Tibial nerve (tissue), 4 donors: ENCODE measurements at places on chromosomes 16 and 17. TPM values are rescaled to one million over a fixed set of nuclear protein-coding genes. Genes with fewer than 3 reads are reported as not detected.

Gene MYBBP1A
- total RNA-seq: 54.1 TPM

GRCh38 chr17:60390186-60390585, 1.7 kb downstream of the USP32 start:
- peak overlapping the region; percentile 97 for H3K27ac ChIP-seq
- no peak for DNase-seq
- H3K36me3 ChIP-seq: no peaks in the 10 kb centered on the region
- H3K4me3 ChIP-seq: no peak overlapping the region
- H3K27me3 ChIP-seq: no peaks in the 10 kb centered on the region

Gene FSCN2
- total RNA-seq: 4.4 TPM

DNA sequence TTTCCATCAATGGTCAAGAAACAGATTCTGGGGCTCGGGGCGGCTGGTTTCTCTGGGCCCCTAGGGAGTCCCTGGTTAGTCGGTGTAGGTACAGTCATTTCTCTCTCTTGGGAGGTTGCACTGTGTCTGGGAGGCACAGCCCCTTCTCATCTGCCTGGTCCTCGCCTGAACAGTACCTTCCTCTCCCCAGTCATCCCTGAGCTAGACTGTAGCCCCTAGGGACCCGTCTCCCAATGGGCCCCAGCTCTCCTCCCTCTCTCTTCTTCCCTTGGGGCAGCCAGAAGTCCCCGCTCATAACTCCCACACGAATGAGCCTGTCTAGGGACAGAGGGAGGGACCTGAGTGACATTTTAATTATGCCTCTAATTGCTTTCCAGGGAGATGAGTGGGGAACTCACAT, 20.2 kb upstream of the CPSF4L start:
- H3K4me3 ChIP-seq: no peak overlapping the region
- H3K27me3 ChIP-seq: no peaks in the 10 kb centered on the region

GRCh38 chr17:2179615-2180295, 123.8 kb downstream of the SMG6 start:
- H3K4me3 ChIP-seq: no peak overlapping the region
- H3K4me1 ChIP-seq: peaks cover 60% of the 10 kb centered on the region
- DNase-seq: peak; percentile 98
- H3K36me3 ChIP-seq: no peaks in the 10 kb centered on the region
- H3K27me3 ChIP-seq: no peaks in the 10 kb centered on the region

Gene PIK3R6
- total RNA-seq: 2.4 TPM

GRCh38 chr17:57751348-57751971, 6.4 kb upstream of the CCDC182 start:
- H3K27ac ChIP-seq: no peak overlapping the region
- no peaks in the 10 kb centered on the region for H3K36me3 ChIP-seq
- no peaks in the 10 kb centered on the region for H3K4me1 ChIP-seq
- DNase-seq: no peak
- no peaks in the 10 kb centered on the region for H3K27me3 ChIP-seq
- no peak overlapping the region for H3K4me3 ChIP-seq

DNA sequence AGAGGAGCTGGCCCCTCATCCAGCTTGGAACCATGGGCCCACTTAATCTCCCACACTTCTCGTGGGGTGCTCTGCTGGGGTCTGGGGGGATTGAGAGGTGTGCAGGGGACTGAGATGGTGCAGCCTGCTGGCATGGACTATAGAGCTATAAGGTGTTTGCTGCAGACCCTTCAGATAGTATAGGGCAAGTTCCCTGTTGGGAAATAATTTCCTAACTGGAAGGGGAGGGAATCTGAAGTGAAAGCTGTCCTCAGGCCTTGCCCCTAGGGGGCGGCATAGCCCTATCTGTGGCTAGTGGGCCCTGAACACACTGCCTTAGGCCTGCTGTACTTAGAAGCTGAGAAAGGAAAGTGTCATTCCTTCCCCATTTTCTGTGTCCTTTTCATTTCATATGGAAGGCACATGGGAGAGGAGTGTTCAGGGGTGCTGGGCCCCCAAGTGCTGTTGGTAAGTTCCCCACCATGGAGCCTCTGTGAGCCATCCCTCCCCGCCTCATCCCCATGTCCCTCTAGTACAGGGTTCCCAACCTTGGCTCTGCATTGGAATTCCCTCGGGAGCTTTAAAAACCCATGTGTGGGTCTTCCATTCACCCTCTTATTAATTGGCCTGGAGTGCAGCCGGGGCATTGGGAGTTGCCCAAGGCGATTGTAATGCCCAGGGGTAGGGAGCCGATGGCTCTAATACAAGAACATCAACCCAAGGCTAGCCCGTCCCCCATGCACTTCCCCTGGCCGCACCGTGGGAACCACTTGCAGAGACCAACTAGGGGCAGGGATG, 19.7 kb downstream of the GOSR2 start:
- no peak overlapping the region for H3K4me3 ChIP-seq
- H3K27me3 ChIP-seq: no peaks in the 10 kb centered on the region
- peaks cover 29% of the 10 kb centered on the region for H3K36me3 ChIP-seq
- no peak overlapping the region for H3K27ac ChIP-seq
- H3K4me1 ChIP-seq: peaks cover 11% of the 10 kb centered on the region

- no peaks in the 10 kb centered on the region for H3K36me3 ChIP-seq
- DNase-seq: no peak
- H3K27me3 ChIP-seq: no peaks in the 10 kb centered on the region
- peaks cover 32% of the 10 kb centered on the region for H3K4me1 ChIP-seq
These were observed 15.1 kb downstream of the ADCY7 start for GRCh38 chr16:50281391-50282009.

DNA sequence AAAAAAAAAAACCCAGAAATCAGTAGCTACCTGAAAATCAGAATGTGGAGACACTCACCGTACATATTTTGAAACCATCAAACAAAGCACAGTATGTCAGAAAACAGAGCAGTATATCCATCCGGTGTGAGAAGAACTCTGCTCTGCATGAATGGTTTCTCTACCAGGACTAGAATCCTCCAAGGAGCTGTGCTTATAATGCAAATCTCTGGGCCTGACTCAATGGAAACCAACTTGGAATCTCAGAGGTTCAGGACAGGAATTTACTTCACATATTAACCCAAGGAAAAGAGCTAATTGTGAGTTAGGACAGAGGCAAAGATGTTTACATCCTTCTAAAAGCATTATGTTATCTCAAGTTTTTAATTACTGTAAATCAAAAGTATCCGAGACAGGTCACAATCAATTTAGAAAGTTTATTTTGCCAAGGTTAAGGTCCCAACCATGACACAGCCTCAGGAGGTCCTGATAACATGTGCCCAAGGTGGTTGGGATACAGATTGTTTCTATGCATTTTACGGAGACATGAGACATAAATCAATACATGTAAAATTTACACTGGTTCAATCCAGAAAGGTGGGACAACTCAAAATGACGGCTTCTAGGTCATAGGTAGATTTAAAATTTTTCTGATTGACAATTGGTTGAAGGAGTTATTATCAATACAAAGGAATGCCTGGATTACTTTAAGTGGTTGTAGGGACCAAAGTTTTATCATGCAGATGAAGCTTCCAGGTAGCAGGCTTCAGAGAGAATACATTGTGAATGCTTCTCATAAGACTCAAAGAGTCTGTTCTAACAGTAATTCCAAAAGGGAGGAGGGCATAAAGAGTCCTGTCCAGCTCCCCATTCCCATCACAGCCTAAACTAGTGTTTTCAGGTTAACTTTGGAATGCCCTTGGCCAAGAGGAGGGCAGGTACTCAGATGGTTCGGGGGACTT, 164.1 kb downstream of the CDH8 start:
- peaks cover 4% of the 10 kb centered on the region for H3K27me3 ChIP-seq
- no peaks in the 10 kb centered on the region for H3K36me3 ChIP-seq
- H3K4me3 ChIP-seq: no peak overlapping the region

DNA sequence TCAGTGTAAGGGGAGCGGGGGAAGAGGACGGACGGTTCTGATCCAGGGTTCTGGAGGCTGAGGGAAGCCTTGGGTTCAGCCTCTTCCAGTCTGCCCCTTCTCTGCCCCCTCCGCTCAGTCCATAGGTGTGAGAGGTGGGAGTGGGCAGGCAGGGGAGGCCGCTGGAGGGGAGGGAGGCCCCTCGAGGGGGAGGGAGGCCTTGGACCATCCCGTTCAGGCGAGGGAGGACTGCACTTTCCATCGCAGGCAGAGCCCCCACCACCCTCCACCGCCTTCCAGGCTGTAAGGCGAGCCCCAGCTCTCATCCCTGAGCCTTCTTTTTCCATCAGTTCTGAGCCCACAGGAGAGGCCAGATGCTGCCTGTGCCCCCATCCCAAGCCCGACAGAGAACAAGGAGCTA, 4.2 kb upstream of the AXIN1 start:
- H3K4me1 ChIP-seq: peaks cover 5% of the 10 kb centered on the region
- no peak overlapping the region for H3K27ac ChIP-seq
- no peak overlapping the region for H3K4me3 ChIP-seq
- H3K27me3 ChIP-seq: no peaks in the 10 kb centered on the region
- H3K36me3 ChIP-seq: no peaks in the 10 kb centered on the region
